Activated CD4-positive, alpha-beta T cell treated with anti-CD3 and anti-CD28 coated beads, Interleukin-2, amount 50 U/mL, for 24 hours (primary cell): ENCODE measurements at places on chromosomes 4 and X.
A peak's percentile ranks its signal among the peaks of the same experiment; 100 is the strongest.

DNA sequence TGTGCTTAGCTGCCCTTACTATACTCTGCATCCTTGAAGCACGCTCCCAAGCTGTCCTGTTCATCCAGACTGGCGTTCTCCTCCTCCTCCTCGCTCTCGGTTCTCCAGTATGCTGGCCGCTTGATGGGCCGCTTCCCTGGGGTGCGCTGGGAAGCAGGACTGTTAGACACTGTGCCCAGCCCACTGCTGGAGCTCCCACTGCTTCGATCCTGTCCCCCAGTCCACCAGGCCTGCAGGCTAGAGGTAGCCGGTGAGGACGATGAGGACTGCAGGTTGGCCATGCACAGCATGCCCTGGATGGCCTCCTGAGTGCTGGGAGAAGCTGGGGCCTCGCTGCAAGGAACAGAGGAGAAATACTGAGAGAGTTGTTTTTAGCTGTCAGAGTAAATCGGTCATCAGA is 59.4 kb downstream of the PHF8 start:
- DNase-seq: no peak

- DNase-seq: no peak
These were observed 22.4 kb downstream of the RS1 start for GRCh38 chrX:18649498-18649951.

DNA sequence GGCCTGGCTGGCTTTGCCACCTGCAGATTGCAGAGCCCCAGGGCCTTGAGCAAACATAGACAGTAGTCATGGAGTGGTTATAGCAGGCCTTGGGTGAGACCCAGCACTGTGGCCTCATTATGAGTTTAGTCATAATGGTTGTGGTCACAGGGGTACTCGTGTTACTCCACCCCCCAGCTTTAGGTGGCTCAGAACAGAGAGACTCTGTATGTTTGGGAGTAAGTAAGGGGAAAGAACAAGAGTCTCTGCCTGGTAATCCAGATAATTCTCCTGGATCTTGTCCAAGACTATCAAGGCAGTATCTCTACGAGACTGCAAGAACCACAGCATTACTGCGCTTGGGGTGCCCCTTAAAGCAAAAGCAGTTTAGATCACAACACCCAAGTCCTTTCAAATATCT is 62.3 kb upstream of the SCRG1 start:
- DNase-seq: no peak

DNA sequence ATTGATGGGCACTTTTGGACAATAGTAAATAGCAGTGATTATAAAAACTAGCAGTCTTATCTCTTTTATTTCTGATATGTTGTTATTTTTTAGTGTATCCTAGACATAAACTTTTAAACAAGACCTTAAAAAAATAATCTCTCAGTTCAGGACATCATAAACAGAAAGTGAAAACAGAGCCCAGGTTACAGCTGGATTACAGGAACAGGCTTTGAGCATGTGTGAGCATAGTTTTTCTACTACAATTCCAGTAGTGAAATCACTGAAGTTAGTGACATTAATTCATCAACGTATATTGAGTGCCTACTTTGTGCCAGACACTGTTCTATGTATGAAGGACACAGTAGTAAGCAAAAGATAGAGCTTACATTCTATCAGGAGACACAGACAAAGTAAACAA is 16.9 kb downstream of the TRIM75 start:
- no peak for DNase-seq

GRCh38 chr4:149964001-149964796 is 114.0 kb upstream of the DCLK2 start:
- DNase-seq: no peak

DNA sequence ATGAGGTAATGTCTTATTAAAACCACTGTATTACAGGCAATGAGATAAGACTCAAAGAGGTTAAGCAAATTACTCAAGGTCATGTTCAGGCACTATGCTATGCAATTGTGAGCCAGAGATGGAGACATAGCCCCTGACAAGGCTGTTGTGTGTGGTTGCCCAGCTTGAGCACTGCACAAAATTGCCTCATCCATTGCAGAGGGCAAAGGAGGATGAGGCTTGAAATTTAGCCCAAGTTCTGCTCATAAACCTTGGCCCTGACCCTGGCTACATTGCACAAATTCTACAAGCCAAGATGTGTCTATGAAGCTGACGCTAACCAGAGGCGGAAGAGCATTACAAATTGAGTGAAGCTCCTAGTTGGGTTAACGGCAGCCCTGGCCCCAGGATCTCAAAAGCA is 65.6 kb upstream of the PGM2 start:
- no peak for DNase-seq

GRCh38 chr4:1008840-1009541 is 2.4 kb upstream of the FGFRL1 start:
- peak; percentile 21 for DNase-seq

GRCh38 chr4:112591593-112591992 is 45.1 kb downstream of the ZGRF1 start:
- DNase-seq: no peak

DNA sequence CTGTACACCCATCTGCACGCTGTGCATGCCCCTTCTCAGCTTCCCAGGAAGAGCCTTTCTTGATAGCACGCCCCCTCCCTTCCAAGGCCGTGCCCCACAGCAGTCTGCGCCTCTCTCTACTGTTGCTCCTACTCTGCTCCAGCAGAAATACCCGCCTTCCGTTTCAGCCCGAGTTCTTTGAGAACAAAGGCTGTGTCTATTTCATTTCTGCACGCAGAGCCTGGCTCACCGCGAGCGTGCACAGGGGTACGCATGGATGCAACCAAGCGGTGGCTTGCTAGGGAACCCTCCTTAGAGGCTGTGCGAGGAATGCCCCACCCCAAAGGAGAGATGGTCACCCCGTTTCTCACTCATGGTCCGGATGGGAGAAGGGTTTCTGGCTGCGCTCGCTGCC is 485 bp downstream of the AADAT start:
- DNase-seq: no peak

- no peak for DNase-seq
These were observed 76.8 kb upstream of the PRPS1 start for GRCh38 chrX:107551546-107551945.

GRCh38 chr4:73762409-73762808 is 22.0 kb downstream of the CXCL8 start:
- DNase-seq: no peak

GRCh38 chr4:52369649-52370048 is 289.5 kb downstream of the USP46 start:
- DNase-seq: no peak

- DNase-seq: no peak
These were observed 388.0 kb downstream of the SPRY1 start for GRCh38 chr4:123784626-123785025.

DNA sequence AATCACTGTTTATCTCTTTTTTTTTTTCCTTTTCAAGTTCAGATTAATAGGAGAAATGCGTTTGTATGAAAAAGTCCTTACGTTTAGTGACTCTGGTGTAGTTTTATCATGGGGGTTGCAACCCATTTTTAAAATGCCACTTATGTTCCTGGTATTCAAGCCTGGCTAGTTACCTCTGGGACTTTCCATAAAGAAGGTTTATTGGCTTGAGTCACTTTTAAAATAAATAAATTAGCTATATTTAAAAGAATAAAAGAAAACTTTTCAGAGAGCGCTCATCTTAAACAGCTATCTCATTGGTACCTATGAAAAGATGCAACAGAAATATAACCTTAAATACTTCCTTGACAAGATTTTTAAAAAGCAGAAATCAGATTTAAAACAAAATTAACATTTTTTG is 275.0 kb upstream of the IL1RAPL1 start:
- DNase-seq: no peak

DNA sequence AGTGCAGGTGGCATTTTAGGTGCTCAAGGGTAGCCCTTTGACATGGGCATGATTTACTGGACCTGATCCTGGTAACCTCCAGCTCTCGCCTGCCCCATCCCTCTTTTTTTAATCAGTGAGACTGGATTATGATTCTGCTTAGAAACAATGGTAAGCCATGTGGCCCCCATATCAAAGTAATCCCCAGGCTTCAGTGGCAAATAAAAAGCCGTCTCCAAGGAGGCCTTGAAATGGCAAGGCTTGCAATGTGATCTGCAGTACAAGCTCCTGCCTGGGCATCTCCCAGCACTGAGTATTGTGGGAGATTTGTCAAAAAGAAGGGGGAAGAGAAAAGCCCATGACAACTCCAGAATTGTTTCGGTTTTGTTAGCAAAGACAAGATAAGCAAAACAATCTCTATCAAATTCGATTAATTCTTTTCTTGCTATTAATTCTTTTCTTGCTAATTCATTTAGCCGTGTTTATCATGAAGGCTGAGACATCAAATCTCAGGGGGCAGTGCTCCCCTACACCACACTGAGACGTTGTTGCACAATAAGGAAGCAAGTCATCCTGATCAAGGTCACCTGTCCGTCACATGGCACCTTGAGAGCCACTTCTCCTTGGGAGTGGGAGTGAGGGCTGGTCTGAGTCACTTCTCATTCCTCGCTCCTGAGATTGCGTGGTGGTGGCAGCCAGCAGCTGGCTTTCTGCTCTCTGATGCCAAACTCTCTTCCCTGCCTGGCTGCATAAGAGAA is 312.7 kb upstream of the GATB start:
- no peak for DNase-seq

DNA sequence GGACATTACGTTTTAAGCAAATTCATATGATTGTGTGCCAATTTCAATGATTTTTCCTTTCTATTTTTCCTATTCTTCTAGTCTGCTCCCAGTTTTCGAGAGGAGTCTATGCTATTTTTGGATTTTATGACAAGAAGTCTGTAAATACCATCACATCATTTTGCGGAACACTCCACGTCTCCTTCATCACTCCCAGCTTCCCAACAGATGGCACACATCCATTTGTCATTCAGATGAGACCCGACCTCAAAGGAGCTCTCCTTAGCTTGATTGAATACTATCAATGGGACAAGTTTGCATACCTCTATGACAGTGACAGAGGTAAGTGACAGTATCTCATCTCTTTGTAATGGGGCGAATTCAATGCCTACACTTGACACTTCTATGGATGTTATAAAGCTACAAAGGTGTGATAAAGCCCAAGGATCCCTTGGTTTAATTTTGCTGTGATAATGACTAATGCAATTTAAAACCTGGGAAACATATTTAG is 83.0 kb downstream of the GRIA2 start:
- DNase-seq: no peak

GRCh38 chr4:98245226-98245625 is 16.0 kb upstream of the RAP1GDS1 start:
- DNase-seq: no peak

DNA sequence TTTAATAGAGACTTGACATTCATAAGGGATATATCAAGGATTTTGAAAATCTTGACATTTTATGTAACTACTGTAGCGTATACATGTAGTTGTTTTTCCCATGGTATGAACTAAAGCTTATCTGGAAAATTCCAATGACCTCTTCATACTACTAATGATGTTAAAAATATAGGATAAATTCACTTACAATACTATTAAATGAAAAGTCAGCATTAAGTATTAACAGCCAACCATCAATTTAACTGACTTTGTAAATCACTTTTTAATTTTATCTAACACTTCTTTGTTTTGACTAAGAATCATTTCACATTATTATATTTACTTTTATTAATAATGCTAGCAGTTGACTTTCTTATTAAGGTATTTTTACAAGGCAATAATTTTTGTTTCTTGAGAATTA is 34.2 kb downstream of the DCK start:
- no peak for DNase-seq

DNA sequence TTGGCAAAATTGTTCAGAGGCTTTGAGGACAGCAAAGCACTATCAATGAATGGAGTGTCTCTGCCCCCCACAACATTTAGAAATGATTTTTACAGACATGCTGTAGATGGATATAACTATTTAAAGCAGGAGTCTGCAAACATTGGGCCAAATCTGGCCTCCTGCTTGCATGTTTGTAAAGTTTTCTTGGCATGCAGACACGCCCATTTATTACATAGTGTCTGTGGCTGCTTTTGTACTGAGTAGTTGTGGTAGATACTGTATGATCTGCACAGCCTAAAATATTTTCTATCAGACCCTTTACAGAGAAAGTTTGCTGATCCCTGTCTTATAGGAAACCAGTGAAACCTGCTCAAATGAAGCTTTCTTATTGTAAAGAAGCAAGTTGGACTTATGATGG is 45.5 kb upstream of the PHEX start:
- no peak for DNase-seq

GRCh38 chrX:100880368-100880767 is 6.2 kb upstream of the NOX1 start:
- no peak for DNase-seq

DNA sequence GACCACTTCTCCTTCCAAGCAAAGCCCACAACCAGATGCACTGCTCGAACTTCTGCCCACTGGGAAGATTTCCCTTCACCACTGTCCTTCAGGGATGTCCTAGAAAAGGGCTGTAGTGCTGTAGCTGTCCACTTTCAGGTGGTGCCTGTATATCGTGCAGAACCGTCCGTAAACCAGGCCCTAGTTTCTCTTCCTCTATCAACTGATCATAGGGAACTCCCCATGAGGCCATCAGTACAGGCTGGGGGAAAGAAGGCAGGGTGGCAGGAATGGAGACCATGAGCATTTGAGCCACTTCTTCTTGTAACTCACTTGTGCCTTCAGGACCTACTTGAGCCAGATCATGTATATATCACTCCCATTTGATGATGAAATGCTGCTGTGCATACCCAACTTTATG is 57.3 kb upstream of the FAM9B start:
- DNase-seq: no peak

- DNase-seq: no peak
These were observed 26.7 kb downstream of the FAM156B start for GRCh38 chrX:52923781-52924241.

GRCh38 chrX:7077241-7078230 is 70.0 kb upstream of the STS start:
- no peak for DNase-seq

- DNase-seq: no peak
These were observed 11.4 kb downstream of the TMSB4X start for GRCh38 chrX:12986164-12986779.

- no peak for DNase-seq
These were observed 1950.9 kb upstream of the TENM3 start for GRCh38 chr4:180292339-180292738.

- DNase-seq: no peak
These were observed 173.5 kb downstream of the ASMT start for GRCh38 chrX:1788300-1788911.
